CD4-positive, alpha-beta T cell treated with Interleukin-6 at 100 ng/mL for 8 hours (primary cell): ENCODE measurements at places on chromosomes 7 and 10.
A peak's percentile ranks its signal among the peaks of the same experiment; 100 is the strongest.

DNA sequence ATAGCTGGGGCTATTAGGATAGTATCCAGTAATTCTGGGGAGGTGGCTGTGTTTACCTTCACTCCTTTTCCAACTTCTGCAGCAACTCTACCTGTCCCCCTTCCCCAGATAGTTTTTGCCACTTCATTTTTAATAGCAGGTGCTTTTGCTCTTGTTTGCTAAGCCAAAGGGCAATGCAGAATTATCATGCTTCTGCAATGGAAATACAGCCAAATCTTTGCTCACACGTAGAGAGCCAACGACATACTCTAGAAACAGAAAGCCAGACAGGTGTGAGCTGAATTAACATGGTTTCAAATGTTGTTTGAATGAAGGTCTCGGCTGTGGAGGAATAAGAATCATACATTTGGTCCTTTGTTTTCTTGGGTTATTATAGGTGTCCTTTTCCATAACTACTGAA, 14.4 kb downstream of the PLEKHS1 start:
- DNase-seq, result no peak

GRCh38 chr7:26662646-26663045, 201.7 kb downstream of the SKAP2 start:
- no peak for DNase-seq

- no peak for DNase-seq
These were observed 207.5 kb downstream of the ARHGAP12 start for GRCh38 chr10:31721096-31721495.

GRCh38 chr10:120424198-120424464, 32.9 kb upstream of the PLPP4 start:
- no peak for DNase-seq

- peak; percentile 82 for DNase-seq
These were observed 9.2 kb downstream of the ITPRIP start for GRCh38 chr10:104328896-104329710.

GRCh38 chr10:84244651-84245270, at the start of gene RGR:
Gene RGR (plus strand): TSS chr10:84245053. CDS start chr10:84245091, 38 bp downstream.
- no peak for DNase-seq

DNA sequence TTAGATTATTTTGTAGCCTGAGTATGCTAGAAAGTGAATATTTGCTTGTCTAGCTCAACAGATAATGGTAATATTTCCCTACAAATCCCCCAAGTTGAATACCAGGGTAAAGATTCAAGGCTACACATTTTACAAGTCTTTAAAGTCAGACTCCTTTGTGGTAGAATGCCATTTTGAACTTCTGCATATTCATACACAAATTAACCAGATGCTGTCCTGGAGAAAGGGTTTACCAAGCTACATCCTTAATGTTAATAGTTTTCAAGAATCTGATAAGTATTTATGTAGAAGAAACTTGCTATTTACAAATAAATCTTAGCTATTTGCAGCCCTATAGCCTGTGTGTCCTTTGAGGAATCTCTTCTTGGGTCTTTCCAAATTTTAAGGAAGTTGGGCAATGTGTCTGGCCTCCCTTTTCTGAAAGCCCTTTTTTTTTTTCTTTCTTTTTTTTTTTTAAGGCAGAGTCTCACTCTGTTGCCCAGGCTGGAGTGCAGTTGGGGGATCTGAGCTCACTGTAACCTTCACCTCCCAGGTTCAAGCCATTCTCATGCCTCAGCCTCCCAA, 82.6 kb downstream of the CPEB3 start:
- DNase-seq, result no peak

DNA sequence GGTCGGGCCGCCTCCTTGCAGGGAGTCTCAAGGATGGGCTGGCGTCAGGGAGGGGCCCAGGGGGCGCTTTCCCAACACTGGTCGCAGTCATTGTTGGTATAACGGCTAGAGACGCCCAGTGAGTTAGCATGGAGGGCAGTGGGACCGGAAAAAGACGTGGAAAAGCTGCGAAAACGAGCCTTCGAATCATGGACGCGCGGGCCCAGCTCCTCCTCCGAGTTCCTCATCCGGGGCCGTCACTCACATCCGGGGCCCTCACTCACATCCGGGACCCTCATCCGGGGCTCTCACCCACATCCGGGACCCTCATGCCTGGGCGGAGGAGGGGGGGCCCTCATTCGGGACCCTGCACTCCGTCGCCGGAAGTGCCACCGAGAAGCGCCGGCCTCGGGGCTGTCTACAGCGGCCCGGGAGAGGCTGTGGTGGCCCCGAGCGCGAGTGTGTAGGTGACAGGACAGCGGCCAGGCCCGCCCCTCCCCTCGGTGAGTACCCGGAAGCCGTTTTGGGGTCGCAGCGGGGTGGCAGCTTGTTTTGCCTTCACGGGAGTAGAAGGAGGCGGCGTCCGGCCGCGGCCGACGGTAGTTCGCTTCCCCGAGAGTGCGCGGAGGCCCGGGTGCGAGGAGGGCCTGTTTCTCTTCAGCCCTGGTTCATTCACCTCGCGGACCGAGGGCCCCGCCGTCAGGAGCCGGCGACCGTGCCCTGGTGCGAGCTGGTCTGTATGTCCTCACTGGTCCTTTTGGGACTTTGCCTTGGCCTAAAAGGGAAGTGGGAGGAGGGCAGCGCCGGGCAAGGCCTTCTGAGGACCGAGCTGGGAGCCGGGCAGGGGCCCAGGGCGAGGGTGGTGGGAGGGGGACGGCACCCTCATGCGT, at the start of gene ZNF655:
Gene ZNF655, plus strand, starts transcription at position 337 of the 869 bp plus-strand sequence. CDS start 1,918 bp downstream, outside the sequence.
- DNase-seq, result peak; percentile 89

GRCh38 chr10:75544386-75544785, 113.0 kb downstream of the LRMDA start:
- DNase-seq, result no peak

DNA sequence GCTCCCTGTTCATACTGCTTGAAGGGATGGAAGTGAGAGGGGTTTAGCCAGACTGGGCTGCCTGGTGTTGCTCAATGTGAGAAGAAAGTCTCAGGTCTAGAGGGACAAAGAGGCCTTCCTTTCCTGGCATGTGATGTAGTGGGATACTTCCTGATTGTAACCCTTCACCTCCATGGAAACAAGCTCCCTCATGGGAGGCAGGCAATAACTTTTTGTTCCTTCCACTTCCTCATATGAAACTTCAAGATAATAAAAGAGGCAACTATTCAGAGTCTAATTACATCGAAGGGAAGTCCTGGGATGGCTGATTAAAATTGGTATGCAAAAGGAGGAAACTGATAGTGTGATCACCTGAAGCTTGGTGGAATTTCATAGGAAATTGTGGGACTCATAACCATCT, 84.1 kb upstream of the ETV1 start:
- DNase-seq, result no peak

- DNase-seq, result no peak
These were observed 479.7 kb downstream of the DNAJB9 start for GRCh38 chr7:109049366-109049765.

DNA sequence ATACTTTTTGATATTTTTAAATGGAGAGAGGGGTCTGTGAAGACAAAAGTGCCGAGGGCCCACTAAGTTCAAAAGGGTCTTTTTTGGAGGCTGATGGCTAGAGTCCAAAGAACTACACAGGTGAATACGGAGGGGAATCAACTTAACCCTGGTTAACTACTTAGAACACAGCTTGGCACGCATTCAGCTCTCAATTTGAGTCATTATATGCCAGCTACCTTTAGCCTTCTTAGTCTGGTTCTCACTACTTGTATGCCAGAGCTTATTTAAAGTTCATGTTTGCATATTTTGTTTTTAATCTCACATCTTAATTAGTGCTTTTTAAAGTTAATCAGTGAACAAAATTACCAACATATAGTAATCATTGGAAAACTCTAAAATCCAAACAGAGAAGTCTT, 80.8 kb downstream of the VWDE start:
- DNase-seq, result no peak

DNA sequence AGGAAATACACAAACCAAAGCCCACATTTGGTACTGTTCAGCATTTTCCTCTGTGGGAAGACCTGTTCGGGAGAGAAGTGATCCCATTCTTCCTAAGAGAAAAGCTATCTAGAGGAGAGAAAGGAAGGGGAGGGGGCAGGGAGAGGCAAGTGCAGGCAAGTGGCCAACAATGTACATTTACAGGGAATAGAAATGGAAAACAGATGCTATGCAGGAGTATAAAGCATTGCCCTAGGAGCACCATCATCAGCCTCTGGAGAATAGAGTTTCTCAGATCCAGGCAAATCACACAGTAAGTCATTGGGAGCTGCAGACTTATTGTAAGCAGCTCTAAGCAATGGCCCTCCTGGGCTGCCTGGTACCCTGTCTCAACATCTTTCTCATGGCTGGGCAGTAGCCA, 424.4 kb upstream of the AUTS2 start:
- no peak for DNase-seq

GRCh38 chr7:137820677-137821420, 25.9 kb downstream of the DGKI start:
- no peak for DNase-seq

GRCh38 chr7:137980308-137980707, 21.6 kb downstream of the CREB3L2 start:
- DNase-seq, result no peak

DNA sequence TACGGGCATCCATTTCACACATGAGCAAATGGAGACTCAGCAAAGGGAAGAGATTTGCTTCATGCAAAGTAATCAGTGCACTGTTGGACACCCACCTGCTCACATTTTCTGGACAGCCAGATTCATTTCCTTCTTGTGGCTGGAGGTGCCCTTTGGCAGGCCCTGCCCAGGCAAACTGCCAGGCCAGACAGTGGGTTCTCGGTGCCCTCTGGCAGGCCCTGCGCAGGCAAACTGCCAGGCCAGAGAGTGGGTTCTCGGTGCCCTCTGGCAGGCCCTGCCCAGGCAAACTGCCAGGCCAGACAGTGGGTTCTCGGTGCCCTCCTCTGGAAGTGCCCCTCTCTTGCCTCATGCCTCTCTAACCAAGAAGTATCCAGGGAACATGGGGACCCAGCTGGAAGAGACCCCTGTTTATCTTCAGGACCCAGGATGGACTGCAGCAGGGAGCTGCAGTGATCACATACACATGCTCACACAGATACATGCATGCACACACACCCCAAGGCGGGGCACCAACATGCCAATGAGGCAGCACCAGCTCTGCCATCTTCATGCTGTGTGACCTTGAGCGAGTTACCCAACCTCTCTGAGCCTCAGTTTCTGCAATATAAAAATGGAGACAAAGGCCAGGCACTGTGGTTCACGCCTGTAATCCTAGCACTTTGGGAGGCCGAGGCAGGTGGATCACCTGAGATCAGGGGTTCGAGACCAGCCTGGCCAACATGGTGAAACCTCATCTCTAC, 67.1 kb downstream of the OAT start:
- no peak for DNase-seq

GRCh38 chr10:3412071-3412582, 239.5 kb upstream of the PITRM1 start:
- DNase-seq, result no peak

DNA sequence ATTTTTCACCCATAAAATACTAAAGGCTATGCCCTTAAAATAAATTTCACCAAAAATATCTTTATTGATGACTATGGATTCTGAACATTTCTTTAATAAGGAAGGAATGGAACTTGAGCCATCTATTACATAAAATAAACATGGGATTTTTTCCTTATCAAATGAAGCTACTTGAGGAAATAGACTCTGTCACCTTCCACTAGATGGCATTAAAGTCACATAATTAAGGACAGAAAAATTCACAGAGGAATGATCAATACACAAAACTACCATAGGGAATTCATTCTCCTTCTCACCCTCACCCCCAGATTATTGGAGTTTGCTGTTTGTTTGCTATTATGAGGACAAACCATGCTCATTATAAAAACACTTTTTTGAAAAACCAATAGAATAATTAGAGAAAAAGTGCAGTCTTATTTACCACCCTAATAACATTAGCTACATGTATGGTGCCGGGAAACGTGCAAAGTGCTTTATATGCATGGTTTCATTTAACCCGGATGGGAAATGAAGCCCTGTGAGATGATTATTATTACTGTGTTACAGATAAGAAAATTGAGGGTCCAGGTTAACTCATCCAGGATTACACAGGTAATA, 21.1 kb upstream of the FOXI2 start:
- no peak for DNase-seq

DNA sequence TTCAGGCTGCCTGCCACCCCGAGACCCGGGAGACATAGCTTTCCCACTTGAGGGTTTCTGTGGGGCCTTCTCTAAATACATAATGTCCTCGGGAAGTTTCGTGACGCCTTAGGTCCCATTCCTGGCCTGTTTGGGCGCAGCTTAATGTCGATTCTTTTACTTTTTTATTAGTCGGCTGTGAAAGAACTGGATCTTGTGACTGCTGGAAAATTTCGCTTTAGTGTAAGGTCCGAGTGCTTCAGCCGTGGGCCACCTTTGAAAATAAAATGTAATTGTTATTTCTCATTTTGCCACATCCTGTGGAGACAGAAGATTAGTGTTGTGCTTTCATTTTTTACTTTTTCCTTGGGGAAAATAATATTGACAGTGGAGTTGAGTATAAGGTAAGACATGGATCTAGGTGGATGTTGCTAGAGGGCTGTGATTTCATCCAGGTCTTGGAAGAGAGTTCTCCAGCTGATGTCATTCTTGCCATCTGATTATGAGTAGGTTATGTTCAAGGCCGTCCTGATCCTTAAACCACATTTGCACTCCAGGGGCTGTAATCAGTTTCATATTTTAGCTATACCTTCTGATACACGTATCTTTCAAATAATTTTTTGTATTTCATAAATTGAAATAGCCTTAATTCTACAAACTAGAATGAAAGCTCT, 830 bp downstream of the RAB18 start:
- DNase-seq, result no peak

- no peak for DNase-seq
These were observed 11.6 kb upstream of the ADD3 start for GRCh38 chr10:109996225-109996624.

- DNase-seq, result peak; percentile 27
These were observed at the start of gene SAMD9L for GRCh38 chr7:93148144-93148543. Gene SAMD9L (minus strand): TSS chr7:93148385. CDS start chr7:93135971, 12,414 bp downstream.

GRCh38 chr10:13661256-13661655, 74.5 kb downstream of the PRPF18 start:
- DNase-seq, result no peak
